OCI-M1 (cell line): ENCODE measurements at places on chromosomes 5 and 9.
A peak's percentile ranks its signal among the peaks of the same experiment; 100 is the strongest.

- no peak for DNase-seq
These were observed 539.2 kb downstream of the TLE1 start for GRCh38 chr9:81150016-81150625.

- DNase-seq, result no peak
These were observed 29.9 kb upstream of the UBE2QL1 start for GRCh38 chr5:6418679-6419276.

DNA sequence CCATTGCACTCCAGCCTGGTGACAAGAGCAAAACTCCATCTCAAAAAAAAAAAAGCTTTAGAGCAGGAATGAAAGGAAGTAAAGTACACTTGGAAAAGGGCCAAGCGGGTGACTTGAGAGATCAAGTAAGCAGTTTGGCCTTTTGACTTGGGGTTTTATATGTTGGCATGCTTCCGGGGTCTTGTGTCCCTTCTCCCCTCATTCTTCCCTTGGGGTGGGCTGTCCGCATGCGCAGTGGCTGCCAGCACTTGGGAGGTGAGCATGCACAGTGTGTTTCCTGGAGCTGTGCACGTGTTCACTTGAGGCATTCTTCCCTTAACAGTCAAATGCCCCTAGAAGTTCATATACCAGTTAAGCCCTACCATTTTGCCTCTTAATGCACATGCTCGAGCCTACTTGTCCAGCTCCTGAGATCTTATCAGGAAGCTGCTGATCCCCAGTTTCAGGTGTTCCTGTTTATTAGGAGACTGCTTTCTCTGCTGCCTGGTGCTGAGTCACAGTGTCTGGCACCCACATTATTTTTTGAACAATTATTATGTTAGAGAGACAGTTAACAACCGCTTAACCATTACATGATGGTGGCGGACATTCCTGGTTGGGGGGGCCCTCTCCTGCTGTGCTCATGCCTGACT is 32.6 kb upstream of the PRRC2B start:
- DNase-seq, result peak; percentile 30

GRCh38 chr9:125844611-125845010 is 97.4 kb downstream of the PBX3 start:
- no peak for DNase-seq

GRCh38 chr9:3968891-3969290 is 331.0 kb downstream of the GLIS3 start:
- no peak for DNase-seq

DNA sequence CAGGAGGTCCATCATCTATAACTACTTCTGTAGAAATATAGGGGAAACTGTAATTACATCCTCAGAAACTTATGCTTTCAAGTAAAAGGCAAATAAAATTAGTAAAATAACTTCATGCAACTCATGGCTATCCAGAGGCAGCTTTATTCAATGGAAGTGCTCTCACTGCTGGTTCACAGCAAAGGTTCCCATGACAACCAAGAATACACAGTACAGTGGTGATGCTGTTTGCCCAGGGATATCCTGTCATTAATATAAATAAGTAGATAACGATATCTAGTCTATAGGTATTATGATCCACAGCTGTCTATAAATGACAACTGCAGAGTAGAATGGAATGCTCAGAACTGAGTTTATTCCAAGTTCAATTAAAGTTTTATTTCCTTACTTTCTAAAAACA is 390.3 kb downstream of the PDE4D start:
- no peak for DNase-seq

DNA sequence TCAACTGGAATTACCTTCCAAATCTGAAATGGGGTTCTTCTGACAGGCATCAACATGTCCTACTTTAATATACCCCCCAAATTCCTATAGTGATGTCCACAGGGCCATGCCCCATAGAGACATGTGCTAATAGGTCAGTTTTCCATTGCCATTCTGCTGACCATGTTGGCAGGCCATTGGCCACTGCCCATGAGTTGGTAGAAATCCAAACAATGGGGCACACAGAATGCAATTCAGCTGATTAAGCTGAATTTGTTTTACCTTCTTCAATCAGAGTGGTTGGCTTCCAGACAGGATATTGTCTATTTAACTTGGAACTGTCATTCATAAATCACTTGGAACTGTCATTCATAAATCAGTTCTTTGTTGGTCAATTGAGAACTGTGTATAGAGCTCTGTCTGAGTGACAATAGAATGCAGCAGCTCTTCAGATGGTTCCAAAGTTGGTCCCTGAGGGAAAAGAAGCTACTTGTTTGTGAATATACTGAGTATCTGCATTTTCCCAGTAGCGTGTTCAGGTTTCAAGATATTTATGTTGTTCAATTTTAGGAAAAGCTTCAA is 336.9 kb downstream of the DRD1 start:
- DNase-seq, result no peak

- peak; percentile 30 for DNase-seq
These were observed 893 bp upstream of the SH2D3C start for GRCh38 chr9:127779136-127779981.

GRCh38 chr9:114126247-114127060 is 27.4 kb upstream of the KIF12 start:
- DNase-seq, result no peak

- no peak for DNase-seq
These were observed 412.6 kb downstream of the MLLT3 start for GRCh38 chr9:20209391-20210340.

- DNase-seq, result no peak
These were observed 209.6 kb upstream of the CDH10 start for GRCh38 chr5:24854350-24854749.

DNA sequence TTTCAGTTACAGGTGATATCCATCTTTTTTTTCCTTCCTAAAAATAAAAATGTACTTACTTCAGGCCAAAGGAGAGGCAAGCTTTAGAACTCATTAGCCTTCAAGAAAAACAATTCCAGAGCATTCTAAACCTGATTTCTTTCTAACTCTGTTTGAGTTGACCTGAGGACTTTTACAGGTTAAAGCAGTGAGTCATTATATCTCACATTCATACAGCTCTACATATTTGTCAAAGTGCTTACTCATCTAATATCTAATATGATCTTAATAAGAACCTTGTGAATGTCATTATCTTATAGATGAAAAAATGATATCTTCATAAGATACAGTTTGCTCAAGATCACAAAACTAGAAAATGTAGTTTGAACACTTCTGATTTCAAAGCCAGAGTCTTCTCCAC is 149.2 kb upstream of the CDKN2B start:
- DNase-seq, result no peak

- DNase-seq, result no peak
These were observed 547.2 kb downstream of the CSNK1G3 start for GRCh38 chr5:124059200-124059599.

- DNase-seq, result no peak
These were observed 342.7 kb downstream of the DIRAS2 start for GRCh38 chr9:90299968-90300367.

- DNase-seq, result no peak
These were observed 28.2 kb downstream of the RETREG1 start for GRCh38 chr5:16588434-16589214.

- no peak for DNase-seq
These were observed 91.1 kb upstream of the RANBP3L start for GRCh38 chr5:36392818-36393217.
